ENCODE measurements at places on chromosomes 7 and 10.
A peak's percentile ranks its signal among the peaks of the same experiment; 100 is the strongest.

- no peak for DNase-seq
Measured at GRCh38 chr7:107045980-107046379, 1.5 kb downstream of the PRKAR2B start.

DNA sequence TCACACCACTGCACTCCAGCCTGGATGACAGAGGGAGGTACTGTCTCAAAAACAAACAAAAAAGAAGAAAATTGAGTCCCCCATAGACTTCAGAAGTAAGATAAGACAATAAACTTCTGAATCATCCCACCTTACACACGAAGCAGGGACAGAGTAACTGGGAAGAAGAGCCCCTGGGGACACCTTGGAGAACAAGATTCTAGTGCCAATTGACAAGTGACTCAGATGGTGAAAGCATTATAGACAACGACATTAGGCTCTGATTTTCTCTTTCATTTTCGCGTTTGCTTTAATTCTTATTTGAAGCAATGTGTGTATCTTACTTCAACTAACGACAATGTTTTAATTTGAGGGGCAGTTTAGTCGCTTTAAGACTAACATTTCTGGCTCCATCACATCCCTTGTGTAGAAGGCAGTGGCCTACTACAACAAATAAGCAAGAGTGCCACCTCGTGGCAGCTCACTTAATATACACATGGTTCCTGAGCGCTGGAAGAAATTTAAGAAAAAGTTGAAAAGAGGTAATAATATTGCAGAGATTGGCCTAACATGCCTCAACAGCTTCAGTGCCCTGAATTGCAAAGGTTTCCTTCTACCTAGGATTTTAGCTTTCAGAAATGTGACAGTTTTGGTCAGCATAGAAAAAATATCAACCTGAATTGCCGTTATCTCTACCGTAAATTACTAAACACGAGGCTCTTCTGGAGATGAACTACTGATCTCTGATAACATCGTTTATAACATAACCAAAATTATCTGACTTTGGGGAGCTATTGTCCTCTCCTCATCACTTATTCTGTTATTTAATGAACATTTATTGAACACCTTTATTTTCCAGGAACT lies 36.7 kb downstream of the ASNS start:
- DNase-seq = peak; percentile 61

DNA sequence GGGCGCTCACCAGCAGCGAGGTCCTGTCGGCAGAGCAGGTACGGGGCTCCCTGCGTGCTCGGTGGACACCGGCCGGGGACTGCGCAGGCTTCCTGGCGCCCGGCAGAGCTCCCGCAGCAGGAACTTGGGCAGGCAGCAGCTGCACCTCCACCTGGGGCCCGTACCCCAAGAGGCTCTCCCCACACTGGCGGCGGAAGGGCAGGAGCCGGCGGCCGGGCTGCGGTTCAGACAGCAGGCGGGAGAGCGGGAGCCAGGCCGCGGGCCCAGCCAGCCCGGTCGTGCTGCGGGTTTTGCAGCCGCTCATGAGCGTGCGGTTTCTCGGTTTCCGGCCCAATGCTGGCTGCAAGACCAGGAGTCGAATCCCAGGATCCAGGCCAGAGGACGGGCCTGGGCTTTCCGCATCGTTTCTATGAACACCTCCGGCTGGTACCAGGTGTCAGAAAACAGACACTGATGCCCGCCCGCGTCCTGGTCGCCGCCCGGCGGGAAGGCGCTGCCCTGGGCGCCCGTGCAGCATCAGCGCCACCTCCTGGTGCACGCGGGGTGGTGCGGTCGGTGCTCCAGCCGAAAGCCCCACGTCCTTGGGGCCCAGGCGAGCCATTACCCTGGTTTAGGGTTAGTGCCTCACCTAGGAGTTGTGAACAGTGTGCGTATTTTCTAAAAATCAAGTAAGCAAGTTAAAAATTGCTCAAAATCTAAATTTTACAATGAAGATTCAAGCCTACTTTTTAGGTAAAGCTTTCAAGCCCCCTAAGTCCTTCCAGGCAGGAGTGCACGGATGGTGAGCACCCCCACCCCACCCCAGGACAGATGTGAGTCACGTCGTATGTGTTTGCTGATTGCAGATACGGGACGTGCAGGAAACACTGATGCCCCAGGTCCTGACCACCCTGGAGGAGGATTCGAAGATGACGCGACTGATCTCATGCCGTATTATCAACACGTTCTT lies 47.4 kb upstream of the PRKAR1B start:
- DNase-seq = peak; percentile 71

GRCh38 chr10:46220872-46221538 lies 65.8 kb upstream of the ANTXRL start:
- no peak for DNase-seq

- DNase-seq = no peak
Measured at GRCh38 chr10:92799568-92799967, 48.8 kb upstream of the EXOC6 start.

DNA sequence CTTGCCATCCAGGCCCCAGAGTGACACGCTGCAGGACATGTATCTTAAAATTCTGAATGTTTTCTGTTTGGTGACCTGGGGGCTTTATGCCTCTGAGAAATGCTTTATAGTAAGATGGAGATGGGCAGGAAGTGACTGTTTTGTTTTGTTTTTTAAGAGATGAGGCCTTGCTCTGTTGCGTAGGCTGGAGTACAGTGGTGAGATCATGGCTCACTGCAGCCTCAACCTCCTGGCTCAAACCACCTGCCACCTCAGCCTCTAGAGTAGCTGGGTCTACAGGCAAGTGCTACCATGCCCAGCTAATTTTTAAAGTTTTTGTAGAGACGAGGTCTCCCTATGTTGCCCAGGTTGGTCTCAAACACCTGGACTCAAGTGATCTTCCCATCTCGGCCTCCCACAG lies 20.6 kb downstream of the ZNF777 start:
- DNase-seq = no peak

GRCh38 chr10:118033905-118034304 lies 12.8 kb downstream of the RAB11FIP2 start:
- no peak for DNase-seq

GRCh38 chr7:150897502-150898474 lies 45.5 kb downstream of the AOC1 start:
- no peak for DNase-seq

GRCh38 chr7:92614660-92615174 lies 24.5 kb upstream of the FAM133B start:
- no peak for DNase-seq

DNA sequence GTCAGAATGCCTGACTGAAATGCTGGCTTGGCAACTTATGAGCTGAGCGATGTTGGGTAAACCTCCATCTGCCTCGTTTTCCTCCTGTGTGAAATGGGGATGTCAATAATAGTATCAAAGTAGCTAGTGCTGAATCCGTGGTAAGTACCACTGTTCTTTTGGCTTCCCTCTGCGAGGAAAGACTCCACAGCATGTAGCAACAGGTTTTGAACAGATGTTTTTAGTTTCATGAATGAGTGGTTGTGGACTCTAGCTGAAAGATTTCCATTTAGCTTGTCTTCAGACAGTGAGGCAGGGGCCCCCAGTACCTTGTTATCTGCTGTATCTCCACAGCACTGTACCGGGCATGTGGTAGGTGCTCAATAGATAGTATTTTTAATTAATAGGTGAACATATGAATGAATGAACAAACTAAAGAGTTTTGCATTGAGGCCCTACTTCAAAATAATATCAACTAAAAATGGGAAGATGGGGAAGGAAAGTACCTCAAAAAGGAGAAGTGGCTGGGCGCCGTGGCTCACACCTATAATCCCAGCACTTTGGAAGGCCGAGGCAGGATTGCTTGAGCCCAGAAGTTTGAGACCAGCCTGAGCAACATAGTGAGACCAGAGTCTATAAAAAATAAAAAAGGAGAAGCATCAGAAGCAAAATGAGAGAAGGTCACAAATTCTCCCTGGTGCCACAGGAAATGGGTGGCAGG lies 5.6 kb upstream of the DLG5 start:
- no peak for DNase-seq

DNA sequence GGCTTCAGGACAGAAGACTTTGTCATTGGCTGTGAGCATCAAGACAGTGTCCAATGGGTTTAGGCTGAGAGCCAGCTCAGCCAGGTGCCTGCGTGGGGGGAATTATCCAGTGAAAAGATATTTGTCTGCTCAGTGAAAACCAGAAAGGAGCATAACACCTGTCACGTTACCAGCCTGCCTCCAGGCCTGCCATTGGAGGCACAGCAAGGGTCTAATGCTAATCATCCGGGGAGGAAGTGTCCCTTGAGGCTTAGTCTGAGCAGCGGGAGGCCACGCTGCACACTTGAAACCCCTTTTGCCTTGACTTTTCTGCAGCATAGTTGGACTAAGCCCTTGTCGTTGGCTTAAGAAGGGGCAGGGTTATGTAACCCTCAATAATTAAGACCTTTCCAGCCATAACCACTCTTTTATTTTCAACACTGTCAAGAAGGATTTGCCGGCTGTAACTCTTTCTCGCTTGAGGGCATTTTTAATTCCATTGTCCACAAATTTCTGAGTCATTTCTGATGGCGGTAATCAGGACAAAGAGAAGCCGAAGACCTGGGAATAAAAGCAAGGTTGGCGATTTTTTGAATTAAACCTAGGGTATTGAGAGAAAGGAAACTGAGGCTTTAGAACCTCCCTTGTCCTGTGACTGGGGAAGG lies 639.6 kb upstream of the FOXK1 start:
- DNase-seq = no peak

DNA sequence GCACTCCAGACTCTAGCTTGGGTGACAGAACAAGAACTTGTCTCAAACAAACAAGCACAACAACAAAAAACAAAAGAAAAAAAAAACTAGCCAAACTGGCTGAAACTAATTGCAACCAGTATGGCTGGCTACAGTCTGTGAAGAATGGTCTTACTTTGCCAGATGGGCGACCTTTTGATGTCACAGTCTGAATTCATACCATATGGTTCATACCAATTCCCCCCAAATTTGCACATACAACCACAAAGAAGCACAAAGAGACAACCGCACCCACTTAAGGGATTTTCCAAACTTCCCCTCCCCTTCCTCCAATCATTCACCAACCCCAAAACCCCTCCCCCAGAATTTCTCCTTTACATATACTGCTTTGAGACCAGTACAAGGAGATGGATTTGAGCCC lies 114.2 kb downstream of the SPAG6 start:
- no peak for DNase-seq

DNA sequence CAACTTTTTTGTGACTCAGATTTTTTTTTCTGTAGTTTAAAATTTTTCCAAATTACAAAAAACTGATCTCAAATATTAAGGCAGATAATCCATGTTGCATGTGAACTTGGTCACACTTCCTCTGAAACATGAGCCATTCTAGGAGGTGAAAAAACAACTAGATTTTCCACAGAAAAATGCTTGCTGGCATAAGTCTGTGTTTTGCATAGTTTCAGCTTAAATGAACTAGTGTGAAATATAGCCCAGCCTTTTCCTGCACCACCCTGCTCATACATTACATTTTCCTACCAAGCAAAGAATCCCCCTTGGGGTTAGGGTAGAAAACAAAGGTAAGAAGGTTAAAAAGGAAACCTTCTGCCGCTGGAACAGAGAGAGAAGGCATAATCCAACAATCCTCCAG lies 48.2 kb downstream of the SLC25A13 start:
- DNase-seq = no peak

- DNase-seq = no peak
Measured at GRCh38 chr10:78411716-78412115, 378.1 kb downstream of the RPS24 start.

- no peak for DNase-seq
Measured at GRCh38 chr7:69624435-69625230, 26.4 kb downstream of the AUTS2 start.

- DNase-seq = no peak
Measured at GRCh38 chr7:135247746-135248471, 14.3 kb downstream of the STRA8 start.

DNA sequence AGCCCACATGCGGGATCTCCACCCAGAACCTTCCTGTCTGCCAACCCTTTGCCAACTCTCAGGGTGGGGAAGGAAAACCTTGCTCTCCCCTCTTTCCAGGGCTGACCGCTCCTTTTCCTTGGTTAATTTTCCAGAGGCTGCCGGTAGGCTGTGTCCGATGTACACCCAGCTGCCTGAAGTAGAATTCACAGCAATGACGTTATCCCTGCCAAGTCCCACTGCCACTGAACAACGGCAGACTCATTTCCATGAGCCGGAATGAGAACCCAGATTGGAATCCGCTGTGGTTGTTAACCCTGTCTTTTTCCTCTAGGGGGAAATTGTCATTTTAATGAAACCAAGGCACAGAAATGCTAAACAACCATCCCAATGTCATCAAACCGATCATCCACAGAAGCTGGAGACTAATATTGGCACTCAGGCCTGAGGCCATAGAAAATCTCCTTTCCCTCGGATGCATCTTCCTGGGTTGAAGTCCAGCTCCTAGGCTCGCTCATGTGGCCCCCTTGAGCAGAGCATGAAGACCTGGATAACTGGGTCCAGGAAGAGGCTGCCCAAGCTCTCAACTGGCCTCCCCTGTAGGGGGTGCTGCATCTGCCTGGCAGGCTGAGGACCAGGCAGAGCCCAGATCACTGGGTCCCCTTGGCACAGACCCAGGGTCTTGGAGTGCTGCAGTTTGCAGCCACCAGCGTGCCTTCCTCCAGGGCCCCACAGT lies 30.4 kb downstream of the KLRG2 start:
- DNase-seq = no peak

- no peak for DNase-seq
Measured at GRCh38 chr10:1272777-1273161, 216.6 kb downstream of the WDR37 start.

DNA sequence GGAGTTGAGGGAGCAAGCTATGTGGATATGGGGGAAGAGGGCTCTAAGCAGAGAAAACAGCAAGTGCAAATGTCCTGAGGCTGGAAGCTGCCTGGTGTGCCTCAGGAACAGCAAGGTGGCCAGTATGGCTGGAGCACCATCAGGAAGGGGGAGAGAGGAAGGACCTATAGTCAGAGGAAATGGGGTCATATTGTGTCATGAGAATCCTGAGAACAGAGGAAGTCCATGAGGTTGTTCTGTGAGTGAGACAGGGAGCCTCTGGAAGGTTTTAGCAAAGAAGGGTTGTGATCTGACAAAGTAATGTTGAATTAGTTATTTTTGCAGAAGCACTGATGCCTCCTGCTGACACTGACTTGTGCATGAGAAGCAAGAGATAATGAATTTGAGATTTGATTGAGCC lies 204.3 kb downstream of the PTEN start:
- no peak for DNase-seq

DNA sequence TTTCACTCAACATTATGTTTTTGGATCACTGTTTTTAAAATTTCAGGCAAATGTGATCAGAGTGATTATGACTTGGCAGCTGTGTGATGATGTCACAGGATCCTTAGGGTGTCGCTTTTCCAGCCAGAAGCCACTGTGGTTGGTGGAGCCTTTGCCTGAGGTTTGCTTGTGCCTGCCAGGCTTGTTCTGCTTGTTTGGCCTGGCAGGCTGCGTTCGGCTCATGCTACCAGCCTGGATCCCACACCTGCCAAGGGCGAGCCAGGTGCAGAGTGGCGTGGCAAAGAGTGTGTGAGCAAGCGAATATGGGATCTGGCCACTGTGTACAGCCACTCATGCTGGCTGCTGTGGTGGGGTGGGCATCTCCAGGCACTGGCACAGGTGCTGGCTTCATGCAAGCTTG lies 55.7 kb downstream of the ADK start:
- no peak for DNase-seq

DNA sequence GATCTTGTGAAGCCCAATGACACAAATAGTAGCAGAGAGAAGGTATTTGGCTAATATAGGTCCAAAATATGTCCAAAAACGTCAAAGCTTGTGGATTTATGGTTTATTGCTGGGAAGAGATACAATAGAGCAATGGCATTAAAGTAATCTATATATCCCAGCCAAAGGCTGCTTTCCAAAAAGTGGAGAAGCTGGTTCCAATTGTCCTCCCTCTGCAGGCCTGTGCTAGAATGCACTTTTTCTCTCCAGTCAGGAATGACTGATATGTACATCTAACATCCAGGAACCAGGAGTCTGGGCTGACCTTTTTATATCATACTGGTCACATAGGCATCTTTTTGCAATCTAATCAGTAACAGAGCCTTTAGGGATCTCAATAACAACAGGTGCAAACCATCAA lies 167.1 kb upstream of the FAM3C start:
- no peak for DNase-seq

Data from CD4-positive, alpha-beta T cell treated with Interleukin-6 for 4 hours (primary cell).